ENCODE measurements at places on chromosomes 1 and 21.
A peak's percentile ranks its signal among the peaks of the same experiment; 100 is the strongest.

GRCh38 chr1:247415423-247416361 lies at the start of gene NLRP3:
NLRP3 (plus strand) TSS chr1:247416173; CDS start chr1:247418801, 2,628 bp downstream.
- peak; percentile 24 for DNase-seq

DNA sequence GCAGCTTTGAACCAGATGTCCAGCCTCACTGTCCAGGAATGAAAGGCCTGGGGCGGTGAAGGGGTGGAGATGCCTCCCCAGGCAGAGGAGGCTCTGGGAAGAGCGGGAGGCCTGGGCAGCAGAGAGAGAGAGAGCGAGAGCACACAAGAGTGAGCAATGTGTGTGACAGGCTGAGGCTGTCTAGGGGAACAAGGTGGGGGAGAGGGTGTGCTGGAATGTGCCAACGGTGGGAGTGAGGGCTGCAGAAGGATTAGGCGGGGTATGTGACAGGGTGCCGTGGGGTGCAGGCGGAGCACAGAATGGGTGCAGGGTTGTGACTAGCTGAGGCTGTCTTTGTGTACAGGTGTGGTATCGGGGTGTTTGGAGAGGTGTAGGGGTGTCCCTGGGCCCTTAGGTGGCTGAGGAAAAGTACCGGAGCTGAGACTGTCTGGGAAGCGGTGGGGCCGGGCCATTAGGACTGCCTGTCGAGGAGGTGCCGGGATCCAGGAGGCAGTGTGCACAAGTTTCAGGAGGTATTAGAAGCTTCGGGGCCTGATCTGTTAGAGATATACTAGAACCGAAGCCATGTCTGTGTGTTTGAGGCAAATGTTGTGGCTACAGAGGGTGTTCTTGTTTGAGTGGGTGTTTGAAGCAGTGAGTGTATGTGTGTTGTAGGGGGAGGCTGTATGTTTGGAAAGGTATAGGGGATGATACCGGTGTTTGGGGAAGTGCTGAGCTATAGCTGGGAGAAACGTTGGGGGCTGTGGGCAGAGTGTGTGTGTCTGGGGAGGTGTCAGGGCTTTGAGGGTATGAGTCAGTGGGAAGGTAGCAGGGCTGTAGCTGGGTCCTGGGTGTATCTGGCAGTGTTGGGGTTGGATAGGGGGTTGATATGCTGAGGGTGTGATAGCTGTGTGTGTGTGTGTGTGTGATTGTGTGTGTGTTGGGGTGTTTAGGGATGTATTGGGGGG lies 9.1 kb downstream of the AHDC1 start:
- no peak for DNase-seq

DNA sequence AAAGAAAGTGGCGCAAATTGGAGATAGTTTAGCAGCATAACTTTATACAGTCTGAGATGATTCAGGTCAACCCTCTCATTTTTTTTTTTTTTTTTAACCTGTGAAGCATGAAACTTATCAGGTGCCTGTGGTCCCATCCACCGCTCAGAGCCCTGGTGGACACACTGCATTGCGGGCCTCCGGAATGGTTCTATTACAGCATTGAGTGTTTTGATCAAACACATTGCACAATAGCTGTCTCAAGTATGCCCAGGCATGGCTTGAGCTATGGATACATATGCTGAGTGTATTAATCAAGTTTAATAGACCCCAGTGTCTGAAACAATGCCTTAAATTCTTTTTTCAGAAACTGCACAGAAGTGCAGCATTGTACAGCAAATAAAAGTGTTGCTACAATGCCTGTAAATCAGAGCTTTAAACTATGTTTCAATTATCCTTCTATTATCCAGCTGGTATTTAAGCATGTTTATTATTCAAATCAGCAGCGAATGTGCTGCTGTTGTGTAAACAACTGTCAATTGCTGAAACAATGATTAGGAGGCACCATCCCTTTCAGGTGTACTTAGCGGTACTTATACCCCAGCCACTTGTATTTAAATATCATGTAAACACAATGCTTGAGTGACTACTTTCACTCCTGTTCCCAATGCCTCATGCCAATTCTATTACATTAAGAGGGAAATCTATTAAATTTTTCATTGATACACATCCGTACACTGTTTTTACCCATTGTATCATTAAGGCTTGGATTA lies 456.6 kb downstream of the RPS6KC1 start:
- DNase-seq: no peak

DNA sequence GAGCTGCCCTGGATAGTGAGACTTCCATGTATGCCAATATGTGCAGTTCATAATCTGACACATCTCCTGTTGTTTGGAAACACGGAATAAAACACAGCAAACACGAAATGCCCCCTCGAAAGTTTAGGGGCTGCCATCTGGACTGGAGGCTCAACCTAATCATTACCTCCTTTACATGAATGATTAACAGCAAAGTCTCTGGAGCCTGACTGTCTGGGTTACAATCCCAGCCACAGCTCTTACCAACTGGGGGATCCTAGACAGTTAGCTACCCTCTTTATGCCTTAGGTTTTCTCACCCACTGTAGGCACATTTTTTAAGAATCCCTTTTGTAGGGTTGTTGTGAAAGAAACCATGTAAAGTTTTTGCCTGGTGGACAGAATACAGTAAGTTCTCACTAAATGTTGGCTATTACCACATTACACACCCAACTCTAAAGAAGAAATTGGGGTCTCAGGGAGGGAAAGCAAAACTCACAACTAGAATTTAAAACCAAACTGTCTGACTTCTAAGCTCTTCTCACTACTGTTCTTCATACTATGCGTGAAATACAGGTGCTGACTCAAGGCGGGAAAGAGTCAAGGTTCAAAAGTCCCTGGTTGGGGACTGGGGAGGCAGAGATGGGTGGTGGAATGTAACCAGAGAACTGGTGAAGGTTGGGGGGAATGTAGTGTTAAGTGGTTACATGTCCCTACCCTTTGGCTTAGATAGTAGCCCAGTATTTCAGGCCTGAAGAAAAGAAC lies 24.2 kb downstream of the CYP4A22 start:
- DNase-seq: no peak

DNA sequence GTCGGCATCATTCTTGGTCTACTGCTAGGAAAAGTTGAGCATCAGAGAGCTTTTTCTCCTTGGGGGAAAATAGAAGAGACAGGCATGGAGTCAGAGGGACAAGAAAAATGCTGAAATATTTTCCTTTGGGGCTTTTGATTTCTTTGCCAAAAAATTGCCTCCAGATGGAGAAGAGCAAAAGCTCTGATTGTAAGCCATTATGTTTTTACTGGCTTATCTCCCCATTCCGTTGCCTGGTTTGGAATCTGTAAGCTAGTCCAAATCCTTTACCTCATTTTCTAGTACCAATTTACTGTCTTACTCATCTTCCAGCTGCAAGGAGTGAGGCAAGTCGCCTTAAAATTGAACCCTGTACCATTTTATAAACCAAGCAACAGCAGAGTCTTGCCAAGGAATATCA lies 23.3 kb upstream of the NBL1 start:
- DNase-seq: no peak

- DNase-seq: no peak
Observed at GRCh38 chr1:156684227-156684782, 7.1 kb upstream of the NES start.

GRCh38 chr1:181347495-181348390 lies 135.6 kb upstream of the CACNA1E start:
- no peak for DNase-seq

All from stimulated activated CD8-positive, alpha-beta memory T cell treated with anti-CD3 and anti-CD28 coated beads, Interleukin-12 subunit alpha, Interleukin-12 subunit beta, amount 100 ng/mL, for 1 hour (primary cell).